Stimulated activated CD8-positive, alpha-beta memory T cell treated with anti-CD3 and anti-CD28 coated beads, Interleukin-15, amount 100 ng/mL, for 1 hour (primary cell): ENCODE measurements at places on chromosomes 1 and 21.

DNA sequence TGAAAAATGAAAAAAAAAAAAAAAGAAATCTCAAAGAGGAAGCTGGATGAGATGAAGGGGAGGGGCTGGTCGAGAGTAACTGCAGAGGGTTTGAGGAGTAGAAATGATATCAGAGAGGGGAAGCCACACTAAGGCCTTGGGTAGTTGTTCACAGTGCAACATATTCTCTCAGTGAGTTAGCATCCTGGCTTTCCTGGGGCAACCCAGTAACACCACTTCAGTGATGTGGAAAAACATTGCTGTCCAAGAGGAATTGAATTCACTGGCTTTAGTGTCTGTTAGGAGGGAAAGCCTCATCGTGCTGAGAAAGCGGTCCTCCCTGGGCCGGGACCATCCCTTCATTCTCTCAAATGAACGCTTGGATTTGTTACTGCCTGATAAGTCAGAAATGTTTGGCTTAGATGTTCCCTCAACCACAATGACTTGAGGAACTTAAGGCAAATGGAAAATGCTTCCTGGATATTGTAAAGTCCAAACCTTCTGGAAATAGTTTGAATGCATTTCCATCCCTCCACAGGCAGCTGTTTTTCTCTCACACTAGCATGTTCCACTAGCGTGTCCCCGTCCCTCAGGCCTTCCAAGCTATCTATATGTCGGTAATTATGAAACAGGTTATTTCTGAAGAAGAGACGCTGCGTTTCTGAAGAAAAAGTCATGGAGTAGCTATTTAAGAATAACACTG, 12.2 kb downstream of the TGFB2 start:
- no peak for DNase-seq

DNA sequence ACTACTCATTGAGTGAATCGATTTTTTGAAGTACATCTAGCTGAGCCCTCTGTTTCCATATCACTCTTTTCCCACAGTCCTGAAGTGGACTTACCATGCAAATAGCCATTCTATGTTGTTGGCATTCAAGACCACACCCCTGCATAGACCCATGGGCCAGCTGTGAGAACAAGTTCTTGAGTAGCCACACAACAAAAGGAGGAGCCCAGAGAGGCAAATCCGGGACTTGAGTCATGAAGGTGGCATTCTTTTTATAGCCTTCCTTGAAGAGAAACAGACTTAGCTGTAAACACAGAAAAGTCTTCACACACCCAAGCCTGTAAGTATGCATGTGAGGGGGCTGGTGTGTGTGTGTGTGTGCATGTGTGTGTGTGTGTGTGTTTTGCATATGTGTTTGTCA, 13.8 kb upstream of the SPRR5 start:
- DNase-seq, result no peak

- DNase-seq, result no peak
Observed at GRCh38 chr1:226946841-226947240, 6.7 kb downstream of the COQ8A start.

DNA sequence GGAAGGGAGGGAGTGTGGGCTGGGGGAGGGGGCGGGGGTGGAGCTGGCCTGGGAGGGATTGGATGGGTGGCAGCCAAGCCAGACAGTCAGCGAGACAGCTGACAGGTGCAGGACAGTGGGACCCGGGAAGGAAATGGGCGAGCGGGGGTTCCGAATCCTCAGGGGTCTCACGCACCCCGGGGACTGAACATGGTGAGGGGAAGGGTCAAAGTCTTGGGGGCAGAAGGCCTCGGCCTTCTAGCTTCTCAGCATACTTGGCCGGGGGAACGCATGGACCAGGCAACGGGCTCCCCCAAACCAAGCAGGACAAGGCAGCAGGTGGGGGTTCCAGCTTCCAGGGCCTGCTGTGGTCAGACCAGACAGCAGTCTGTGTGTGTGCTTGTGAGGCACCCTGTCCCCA, 23.1 kb downstream of the CASZ1 start:
- no peak for DNase-seq

DNA sequence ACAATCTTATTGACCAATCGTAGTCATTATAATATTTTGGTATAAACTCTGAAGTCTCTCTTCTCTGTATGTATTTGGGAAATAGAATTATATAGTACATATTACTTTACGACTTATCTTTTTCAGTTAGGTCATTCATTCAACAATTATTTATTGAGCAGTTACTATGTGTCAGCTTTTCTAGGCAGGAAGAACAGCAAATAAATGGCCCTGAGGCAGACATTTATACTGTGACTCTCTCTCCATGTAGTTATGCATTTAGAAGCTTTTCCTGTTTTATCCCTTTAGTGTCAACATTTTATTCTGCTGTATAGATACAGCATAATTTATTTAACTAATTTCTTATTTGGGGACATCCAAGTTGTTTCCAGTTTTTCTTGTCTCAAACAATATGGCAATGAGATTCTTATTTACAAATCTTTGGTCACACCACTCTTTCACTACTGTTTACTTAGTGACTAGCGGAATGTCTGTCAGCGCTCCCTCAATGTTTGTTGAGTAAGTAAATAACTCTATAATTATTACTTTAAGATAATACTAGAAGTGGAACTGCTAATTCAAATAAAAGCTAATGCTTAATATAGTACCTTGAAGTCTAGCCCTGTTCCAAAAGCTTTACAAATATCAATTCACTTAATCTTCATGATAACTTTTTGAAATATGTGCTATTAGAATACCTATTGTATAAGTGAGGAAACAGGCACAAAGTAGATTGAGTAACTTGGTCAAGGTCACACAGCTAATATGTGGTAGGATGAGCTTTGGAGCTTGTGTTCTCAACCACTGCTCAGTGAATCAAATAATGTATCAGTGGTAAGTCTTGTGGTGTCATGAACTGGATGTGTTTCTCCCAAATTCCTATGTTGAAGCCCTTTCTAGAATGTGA, 465.6 kb downstream of the SIPA1L2 start:
- DNase-seq, result no peak

- DNase-seq, result no peak
Observed at GRCh38 chr1:243420946-243421685, 165.3 kb downstream of the SDCCAG8 start.

- no peak for DNase-seq
Observed at GRCh38 chr1:153791648-153792253, 16.5 kb downstream of the SLC27A3 start.

DNA sequence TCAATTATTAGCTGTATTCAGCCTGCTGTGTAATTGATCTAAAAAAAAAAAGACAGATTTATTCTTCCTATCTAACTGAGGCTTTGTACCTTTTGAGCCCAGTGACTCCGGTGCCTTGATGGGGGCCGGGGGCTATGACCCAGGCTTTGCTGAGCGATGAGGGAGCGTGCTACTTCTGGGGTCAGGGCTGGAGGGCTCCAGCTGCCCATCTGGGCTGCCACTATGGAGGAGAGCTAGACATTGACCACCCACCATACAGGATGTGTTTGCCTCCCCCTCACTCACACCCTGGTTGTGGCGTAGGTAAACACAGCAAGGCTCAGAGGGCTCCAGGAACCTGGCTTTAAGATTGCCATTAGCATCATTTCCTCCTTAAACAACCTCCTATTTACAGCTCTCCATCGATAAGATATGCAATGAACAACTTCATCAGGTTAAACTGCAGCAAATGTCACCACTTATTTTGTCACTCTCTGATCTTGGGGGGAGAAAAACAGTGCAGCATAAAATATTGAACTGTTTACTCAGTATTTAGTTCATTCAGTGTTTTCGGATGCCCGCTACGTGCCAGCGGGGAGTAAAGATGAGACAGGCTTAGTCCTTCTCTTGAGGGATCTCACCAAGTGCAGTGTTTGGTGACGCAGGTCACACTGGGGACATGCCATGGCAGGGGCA, 231.6 kb downstream of the KIF26B start:
- no peak for DNase-seq

GRCh38 chr1:170891872-170892271, 43.5 kb upstream of the MROH9 start:
- no peak for DNase-seq

DNA sequence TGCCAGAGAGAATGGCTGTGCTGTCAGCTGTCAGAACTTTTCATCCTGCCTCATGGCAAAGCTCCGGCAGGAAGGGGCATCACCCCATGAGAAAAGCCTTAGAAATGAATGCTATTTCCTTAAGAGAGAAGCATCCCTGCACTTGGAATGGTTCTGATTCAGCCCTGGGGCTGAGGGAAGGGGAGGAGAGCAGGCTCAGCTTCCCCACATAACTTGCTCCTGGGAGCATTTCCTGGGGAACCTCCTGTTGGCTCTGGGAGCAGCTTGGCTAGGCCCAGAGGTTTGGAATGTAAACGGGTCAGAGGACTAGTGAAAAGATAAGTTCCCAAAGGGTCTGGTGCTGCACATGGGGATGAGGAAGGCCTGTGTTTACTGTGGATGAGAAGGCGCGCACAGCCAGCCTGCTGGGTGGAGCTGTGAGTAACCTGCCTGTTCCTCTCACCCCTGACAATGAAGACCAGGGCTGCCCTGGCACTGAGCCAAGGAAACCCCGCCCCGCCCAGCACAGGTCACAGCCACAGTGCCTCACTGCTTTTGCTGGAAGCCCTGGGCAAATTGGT, 5.0 kb downstream of the PRELP start:
- DNase-seq, result peak; percentile 7

DNA sequence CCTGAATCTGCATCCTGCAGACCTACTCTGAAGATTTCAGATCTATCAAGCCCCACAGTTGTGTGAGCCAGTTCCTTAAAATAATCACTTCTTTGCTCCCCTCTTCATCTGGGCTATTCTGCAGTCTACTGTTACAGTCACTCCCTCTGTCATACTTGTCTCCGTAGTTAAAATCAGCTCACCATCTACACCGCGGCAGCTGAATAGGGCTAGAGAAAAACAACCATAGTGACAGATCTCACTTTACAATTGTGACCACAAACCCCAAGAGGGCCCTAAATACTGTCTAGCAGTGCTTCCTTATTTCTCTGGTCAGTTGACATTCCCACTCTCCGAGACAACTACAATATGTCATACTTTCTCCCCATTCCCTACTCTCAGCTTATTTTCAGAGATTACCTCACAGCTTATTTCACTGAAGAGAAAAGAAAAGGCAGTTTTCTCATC, 12.9 kb downstream of the DESI2 start:
- no peak for DNase-seq

GRCh38 chr1:224498574-224499170, 64.1 kb upstream of the WDR26 start:
- no peak for DNase-seq

- no peak for DNase-seq
Observed at GRCh38 chr1:213041443-213041842, 9.6 kb upstream of the RPS6KC1 start.

- no peak for DNase-seq
Observed at GRCh38 chr1:47182676-47183235, 7.1 kb downstream of the PDZK1IP1 start.

- DNase-seq, result no peak
Observed at GRCh38 chr1:204321665-204322064, 38.1 kb downstream of the PLEKHA6 start.

GRCh38 chr1:21963477-21964217, 13.2 kb upstream of the CELA3B start:
- peak; percentile 77 for DNase-seq

GRCh38 chr21:41367301-41367944, 5.6 kb downstream of the MX2 start:
- DNase-seq, result no peak

DNA sequence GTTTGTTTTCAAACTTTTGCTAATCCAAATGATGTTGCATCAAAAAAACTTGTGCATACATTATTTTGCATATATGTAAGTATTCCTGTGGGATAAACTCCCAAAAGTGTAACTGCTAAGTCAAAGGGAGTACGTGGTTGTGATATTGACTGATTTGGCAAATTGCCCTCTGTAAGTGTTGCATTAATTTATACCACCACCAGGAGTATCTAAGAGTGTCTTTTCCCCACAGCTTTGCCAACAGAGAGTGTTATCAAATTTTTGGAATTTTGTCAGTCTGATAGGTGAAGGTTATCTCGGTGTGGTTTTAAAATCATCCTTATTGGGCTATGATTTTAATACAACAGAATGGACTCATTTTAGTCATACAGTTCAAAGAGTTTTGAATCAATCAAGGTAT, 30.1 kb upstream of the PARP1 start:
- DNase-seq, result no peak

- no peak for DNase-seq
Observed at GRCh38 chr1:165483412-165483811, 38.5 kb upstream of the RXRG start.

DNA sequence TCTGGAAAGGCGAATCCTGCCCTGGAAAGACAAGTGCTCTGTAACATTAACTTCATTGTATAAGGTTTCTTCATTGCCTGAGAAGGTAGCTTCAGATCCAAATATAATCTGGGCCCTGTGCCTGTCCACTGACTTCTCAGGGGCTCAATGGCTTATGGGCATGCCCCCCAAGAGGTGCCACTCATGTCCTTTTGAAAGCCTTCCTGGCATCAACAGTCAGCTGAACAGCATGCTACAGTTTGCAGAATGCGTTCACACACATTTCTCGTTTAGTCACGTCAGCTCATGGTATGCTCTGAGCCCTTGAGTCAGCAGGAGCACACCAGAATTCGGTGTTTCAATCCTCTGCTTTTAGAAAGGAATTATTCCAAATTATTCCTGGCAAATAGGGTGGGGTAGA, 23.8 kb downstream of the TMCC2 start:
- no peak for DNase-seq

DNA sequence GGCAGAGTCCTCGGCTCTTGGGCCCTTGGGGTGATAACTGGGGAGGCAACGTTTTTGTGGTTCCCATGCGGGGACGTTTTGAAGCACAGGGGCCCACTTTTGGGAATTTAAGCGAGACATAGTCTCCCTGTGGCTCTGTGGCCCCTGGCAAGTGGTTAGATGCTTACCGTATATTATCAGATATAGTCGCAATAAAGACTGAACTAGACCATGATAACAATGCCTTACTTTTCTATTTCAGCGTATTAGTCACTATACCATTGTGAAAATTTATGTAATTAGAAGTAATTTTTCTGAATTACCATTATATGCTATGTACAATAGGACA, 538 bp upstream of the RCAN1 start:
- no peak for DNase-seq

GRCh38 chr1:72064196-72065075, 217.9 kb downstream of the NEGR1 start:
- no peak for DNase-seq

- DNase-seq, result no peak
Observed at GRCh38 chr1:12177156-12177998, 10.6 kb downstream of the TNFRSF1B start.

DNA sequence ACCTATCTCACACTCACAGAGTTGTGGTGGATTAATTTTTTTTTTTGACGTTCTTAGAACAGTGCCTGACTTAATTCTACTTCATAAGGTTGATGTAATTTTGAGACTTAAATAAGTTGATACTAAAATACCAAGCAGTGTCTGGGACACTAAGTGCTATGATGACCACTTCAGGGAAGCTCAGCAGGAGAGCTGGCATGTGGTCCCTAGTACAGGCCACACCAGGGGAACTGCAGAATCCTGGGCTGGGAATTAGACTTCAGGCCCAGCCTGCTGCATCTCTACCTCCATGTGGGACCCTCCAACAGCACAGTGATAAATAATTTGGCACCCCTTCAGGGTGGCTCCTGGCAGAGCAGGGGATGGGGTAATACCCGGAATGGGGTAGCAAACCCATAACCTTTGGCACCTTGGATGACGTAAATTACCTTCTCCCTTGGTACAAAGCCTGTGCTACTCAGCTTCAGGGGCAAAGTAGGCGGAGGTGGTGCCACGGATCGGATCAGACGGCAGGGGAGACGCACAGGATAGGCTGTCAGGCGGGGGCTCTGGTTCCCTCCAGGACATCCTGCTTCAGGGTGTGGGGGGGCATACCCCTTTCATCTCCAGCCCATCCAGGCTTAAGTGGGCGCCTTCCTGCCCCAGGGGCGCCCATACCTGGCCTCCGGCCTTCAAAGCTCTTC, 4.8 kb downstream of the MFSD2A start:
- no peak for DNase-seq

- DNase-seq, result no peak
Observed at GRCh38 chr1:168195199-168196135, 16.7 kb downstream of the TIPRL start.
